ENCODE measurements at places on chromosomes 7 and 10.

- no peak for DNase-seq
These were observed 50.8 kb upstream of the AOAH start for GRCh38 chr7:36775061-36775620.

- DNase-seq = peak; percentile 76
These were observed 197.5 kb upstream of the CSTF2T start for GRCh38 chr10:51896849-51897248.

DNA sequence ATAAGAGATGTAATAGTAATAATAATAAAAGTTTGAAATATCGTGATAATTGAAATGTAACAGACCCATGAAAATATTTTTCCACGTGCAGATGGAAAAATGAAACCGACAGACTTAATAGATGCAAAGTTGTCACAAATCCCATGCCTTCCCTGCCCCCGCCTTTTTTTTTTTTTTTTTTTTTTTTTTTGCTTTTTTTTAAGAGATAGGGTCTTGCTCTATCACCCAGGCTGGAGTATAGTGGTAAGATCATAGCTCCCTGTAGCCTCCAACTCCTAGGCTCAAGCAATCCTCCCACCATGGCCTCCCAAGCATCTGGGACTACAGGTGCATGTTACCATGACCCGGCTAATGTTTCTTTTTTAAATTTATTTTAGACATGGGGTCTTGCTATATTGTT, 80.5 kb downstream of the JMJD1C start:
- DNase-seq = no peak

DNA sequence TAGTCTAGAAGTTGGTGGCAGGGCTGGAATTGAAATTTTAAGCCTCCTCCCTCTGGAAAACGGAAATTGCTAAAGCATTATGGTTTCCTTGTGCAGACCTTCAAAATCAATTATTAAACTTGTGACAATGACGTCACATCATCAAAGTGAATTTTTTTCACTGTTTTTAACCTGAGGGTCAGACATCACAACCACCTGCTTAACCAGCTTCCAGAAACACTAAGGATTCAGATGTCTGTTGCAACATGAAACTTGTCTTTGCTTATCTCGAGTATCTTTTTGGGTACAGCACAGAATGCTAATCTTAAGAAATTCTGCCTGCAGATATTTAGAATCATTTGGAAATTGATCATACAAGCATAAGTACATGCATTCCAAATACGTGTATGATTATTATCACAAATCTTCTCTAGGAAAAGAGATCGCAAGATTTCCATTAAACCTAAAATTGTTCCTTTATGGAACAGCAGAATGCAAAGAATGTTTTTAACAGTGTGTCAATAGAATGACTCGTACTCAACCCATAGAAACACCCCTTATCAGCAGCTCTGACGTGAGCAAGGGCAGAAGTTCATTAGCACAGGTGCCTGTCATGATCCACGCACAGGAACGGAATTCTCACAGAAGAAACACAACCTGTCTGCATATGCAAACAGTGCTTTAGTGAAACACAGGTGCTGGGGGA, 4.1 kb upstream of the GTPBP4 start:
- DNase-seq = no peak

- no peak for DNase-seq
These were observed 94.4 kb downstream of the INHBA start for GRCh38 chr7:41608447-41608846.

DNA sequence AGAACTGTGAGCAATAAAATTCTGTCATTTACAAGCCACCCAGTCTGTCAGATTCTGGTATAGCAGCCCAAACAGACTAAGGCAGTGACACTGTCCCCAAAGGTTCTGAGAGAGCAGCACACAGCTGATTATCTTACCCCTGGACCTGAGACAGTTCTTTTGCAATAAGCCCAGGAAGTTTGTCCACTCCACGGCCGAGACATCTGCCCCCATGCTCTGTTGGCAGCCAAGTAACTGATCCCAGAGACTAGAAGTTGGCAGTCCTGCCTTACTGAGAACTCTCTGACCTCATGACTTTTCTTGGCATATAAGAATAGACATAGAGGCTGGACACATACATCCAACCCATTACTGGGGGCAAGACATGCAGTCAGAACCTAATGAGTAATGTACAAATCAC, 243.0 kb upstream of the GRB10 start:
- peak; percentile 47 for DNase-seq

- no peak for DNase-seq
These were observed at the start of gene CALY for GRCh38 chr10:133336577-133337369. Gene CALY (minus strand): TSS chr10:133336896. CDS start chr10:133328989, 7,907 bp downstream.

DNA sequence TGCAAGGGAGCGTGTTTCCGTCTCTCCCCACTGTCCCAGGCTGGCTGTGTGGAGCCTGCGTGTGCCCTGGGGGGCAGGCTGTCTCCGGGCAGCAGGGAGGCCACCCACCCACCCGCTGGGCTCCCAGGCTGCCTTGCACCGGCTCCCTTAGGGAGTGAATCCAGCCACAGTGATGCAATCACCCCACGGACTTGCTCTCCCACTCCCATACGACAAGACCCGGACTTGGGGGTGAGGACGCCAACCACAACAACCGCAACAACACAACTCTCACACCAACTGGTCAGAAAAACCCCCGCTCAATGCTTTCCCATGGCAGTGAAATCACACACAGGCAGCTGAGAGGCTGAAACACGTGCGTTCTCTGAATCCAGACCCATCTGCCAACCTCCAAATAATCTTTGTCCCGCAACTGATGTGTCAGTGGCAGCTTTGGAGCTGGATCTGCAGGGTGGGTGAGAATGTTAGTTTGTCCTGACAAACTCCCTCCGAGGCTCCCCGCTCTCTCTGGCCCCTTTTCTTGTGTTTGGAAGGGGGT, 62.7 kb upstream of the DDC start:
- DNase-seq = no peak

GRCh38 chr7:111677848-111678247, 115.6 kb upstream of the IMMP2L start:
- DNase-seq = peak; percentile 11

DNA sequence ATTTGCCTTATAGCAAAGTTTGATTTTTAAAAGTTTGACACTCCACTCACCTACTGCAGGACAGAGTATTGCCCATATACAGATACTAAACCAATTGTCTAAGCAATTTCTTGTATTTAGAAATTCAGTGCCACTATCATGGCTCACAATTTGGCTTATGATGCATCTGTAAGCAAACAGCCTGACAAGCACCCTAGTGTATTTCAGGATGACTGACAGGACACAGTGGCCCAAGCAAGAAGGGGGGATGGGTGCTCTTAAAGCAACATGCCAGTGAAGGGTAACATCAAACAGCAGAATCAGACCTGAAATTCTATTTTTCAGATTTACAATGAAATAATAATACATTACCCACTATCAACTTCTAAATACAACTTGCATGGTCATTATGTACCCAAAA, 30.5 kb downstream of the CTNNA3 start:
- DNase-seq = no peak

DNA sequence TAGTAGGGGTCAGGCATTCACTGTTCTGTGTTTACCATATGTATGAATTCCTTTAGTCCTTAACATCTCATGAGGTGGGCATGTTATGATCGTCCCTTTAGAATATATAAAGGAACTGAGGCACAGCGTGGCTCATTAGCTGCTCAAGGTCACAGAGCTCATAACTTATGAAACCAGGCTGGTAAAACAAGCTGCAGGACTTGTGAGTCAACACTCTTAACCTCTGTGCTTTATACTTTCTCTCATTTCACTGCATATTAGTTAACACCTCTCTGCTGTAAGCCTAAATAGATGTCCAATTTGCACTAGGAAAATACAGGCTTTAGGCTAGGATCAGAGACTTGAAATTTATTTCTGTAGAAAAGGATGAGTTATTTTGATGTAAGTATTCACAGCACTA, 180.3 kb upstream of the HDAC9 start:
- no peak for DNase-seq

DNA sequence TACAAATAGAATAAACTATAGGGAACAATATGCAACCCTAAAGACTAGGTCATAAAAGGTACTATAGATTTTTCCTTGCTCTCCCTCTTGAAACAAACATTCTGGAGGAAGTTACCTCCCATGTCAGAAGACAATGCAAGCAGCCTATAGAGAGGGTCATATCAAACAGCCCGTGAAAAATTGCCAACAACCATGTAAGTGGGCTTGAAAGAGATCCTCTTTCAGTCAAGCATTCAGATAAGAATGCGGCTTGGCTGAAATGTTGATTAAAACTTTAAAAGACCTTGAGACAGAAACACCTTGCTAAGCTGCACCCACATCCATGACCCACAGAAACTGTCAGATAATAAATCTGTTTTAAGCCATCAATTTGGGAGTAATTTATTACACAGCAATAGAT, 526.6 kb upstream of the GHITM start:
- DNase-seq = no peak

DNA sequence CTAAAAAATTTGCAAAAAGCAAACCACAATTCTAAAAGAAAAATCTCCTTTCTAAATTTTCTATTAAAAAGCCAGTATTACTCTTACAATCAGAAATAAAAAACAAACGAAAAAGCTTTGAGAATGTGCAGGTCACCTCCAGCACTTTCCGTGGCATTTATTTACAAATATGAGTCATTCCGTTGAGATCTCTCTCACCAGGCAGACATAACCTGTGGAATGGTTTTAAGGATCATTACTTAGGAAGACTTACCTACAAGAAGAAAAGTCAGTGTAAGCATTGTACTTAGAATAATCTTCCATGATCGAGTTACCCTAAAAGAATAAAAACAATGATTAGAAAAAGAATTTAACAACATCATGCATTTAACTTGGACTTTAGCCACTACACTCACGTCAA, 3.3 kb downstream of the SUN3 start:
- no peak for DNase-seq

DNA sequence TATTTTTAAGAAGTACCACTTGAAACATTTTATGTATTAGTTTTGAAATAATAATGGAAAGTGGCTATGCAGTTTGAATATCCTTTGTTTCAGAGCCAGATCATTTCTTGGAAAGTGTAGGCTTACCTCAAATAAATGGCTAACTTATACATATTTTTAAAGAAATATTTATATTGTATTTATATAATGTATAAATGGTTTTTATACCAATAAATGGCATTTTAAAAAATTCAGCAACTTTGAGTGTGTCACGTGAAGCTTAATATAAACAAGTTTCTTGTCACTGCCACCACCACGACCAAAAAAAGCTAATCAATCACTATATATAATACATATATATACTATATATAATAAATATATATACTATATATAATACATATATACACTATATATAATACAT, 4.8 kb downstream of the IL6 start:
- no peak for DNase-seq

- no peak for DNase-seq
These were observed 49.0 kb downstream of the NT5C2 start for GRCh38 chr10:103144041-103144440.

DNA sequence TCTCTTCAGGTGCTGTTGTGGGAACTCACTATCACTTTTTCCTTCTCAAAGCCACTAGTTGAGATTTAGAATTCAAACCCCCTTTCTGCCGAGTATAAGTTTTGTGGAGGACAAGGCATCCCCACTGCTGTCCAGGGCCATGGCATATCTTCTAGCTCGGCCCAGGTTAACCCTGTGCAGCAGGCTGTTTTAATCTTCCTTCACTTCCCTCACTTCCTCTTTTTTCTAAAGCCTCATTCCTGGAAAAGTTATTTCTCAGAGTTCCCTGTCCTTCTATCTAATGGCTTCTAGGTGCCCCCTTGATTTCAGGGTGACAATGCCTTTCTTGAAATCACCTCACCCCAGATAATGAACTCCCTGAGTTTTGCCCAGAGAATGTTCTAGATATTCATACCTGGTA, 222.3 kb downstream of the SNX10 start:
- no peak for DNase-seq

DNA sequence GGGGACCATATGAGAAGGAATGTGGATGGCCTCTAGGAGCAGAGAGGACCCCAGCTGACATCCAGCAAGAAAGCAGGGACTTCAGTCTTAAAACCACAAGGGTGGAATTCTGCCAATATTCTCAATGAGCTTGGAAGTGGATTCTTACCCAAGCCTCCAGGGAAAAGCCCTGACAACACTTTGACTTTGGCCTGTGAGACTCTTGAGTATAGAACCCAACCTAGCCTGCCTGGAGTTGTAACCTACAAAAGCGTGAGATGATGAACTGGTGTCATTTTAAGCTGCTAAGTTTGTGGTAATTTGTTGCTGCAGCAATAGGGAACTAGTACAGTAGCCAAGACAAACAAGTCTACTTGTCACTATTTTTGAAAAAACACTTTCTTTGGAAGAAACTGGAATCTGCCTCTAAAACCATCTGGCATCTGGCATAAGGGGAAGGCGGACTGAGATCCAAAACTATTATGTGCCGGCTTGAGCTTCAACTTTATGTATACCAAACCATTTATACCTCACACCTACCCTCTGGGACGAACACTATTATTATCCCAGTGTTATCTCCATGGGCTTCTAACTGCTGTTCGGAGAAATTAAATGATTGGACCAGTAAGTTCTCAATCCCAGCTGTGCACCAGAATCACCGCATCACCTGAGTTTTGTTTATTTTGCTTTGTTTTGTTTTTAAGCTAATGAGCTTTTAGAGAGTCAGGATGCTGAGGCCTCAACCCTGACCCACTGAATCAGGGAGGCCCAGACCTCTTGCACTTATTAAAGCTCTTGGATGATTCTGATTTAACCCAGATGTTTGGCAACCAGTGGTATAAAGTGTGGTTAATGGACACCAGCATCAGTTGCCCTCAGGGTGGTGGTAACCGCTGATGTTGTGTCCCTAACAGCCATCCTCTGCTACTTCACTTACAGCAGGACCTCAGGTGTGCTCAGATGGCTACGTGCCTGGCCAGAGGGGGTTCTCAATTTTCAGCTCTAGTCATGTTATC, 83.0 kb downstream of the C1GALT1 start:
- peak; percentile 59 for DNase-seq

DNA sequence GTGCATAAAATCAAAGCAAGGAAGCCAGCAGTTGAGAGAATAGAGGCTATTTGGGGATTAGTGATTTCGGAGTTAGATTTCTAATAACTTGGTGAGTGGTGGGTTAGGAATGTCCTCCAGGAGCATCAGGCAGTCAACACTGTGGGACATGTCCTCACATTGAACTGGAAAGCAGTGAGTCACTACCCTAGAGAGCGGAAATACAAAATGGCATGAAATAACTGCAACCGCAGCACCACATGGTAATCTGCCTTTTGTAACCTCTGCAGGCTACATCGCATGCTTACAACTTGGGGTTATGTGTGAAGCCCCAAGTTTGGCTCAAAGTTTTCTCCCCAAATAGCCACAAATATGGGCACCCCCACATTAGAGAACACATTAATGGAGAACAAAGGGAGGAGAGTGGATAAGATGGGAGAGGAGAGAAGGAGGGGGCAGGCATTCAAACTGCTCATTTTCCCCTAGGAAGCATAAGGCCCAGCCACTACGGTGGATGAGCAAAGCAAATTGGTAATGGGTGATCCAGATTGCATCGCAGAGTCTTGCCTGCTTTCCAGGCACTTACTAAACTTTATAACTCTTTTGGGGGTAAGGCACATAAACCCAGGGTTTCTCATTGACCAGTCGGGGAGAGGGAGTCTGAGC, 22.0 kb upstream of the SLF2 start:
- DNase-seq = peak; percentile 92

- DNase-seq = peak; percentile 42
These were observed 6.7 kb downstream of the ATP6V1F start for GRCh38 chr7:128869138-128869943.
